T-helper 9 cell (primary cell): ENCODE measurements at places on chromosomes 1 and 21.

DNA sequence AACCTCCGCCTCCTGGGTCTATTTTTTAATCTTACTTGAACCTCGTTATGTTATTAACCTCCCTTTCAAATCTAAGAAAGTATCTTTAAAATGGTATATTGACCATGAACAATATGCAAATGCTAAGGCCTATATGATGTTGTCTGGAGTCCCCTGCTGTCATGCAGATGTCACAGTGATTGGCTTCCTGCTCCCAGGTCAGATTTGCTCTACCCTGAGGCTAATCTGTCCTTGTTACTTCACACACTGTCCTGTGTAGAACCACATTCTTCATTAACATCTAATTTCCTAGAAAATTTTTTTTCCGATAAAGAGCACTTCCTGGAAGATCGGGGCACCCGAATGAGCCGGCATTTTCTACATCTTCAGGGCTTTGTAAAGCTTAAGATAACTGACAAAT is 306.6 kb downstream of the MRPL39 start:
- no peak for DNase-seq

GRCh38 chr21:24759348-24760075 is 847.8 kb downstream of the MRPL39 start:
- no peak for DNase-seq

DNA sequence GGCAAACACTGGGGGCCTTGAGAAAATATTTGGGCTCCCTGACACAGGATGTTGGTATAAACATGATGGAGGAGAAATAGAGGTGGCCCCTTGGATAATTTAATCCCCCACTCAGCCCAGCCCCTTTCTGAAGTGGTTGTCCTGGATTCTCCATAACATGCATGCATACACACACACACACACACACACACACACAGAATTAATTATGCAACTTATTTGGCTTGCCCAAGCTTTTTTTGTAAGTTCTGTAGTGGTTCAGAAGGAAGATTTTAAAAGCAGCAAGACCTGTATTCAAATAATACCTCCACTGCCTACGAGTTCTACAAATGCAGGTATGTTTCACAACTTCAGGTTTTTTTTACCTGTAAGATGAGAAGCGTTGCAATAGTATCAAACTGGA is 15.0 kb downstream of the ATF3 start:
- DNase-seq = no peak

GRCh38 chr21:46226146-46226545 is 2.4 kb downstream of the LSS start:
- DNase-seq = no peak

DNA sequence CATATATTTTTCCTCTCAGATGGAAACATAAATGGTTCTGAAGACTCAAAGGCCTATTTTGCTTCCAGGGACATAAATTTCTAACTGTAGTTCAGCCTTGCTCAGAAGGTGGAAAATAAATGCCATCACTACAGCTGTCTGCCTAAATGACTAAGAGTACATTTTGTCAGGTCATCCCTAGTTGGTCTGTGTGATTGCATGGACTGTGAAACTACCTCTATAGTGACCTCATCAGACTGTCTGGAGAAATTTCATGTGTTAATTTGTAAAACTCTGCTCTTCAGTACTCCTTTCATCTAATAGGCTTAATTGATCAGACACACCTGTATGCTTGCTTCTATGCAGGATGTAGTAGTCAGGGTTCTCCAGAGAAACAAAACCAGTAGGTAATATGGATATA is 886.9 kb downstream of the AMY1C start:
- DNase-seq = no peak

DNA sequence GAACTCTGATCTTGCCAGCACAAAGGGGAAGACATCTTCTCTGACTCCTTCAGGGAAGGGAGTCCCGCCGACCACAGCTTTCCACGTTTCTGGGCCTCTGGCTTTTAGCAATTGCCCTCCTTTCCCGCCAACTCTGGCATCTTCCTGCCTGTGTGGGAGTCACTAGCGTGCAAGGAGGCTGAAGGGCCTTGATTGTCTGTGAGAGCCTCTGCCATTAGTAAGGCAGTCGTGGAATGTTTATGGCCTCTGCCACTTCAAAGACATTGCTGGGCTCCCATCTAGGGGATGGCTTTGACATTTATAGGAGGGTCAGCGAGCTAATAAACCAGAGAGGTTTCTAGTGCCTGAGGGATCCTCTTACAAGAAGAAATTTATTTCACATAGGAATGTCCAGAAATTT is 14.3 kb upstream of the PROK1 start:
- DNase-seq = no peak

GRCh38 chr1:16115468-16115983 is 40.3 kb downstream of the EPHA2 start:
- DNase-seq = no peak

GRCh38 chr1:39632682-39633417 is 6.6 kb downstream of the HEYL start:
- no peak for DNase-seq

DNA sequence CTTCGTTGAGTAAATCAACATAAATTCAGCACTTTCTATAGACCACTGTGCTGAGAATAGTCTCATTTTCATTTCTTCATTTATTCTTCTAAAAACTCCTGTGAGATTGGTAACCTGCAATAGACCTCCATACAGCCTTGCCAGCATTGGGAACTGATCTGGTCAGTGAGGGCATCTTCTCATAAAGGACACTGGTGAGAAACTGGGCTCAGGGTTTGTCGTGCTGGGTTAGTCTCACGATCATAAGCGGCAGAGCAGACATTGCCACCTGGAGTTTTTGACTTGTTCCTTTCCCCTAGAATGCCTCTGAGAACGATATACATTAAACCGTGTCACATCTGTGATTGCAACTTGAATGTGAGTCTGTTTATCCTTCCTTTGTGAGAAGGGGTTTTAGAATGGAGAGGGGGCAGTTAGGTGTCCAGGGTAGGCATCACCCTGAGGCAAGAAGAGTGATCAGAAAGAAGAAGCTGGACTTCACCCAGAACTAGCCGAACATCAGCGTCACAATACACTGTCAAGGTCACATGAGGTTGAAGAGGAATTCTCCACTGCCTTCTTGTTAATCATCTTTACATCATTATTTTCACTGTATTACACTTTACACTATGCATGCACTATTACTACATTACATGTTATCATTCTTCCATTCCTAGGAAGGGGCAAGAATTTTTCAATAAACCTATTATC is 1.4 kb upstream of the TTLL7 start:
- DNase-seq = no peak

DNA sequence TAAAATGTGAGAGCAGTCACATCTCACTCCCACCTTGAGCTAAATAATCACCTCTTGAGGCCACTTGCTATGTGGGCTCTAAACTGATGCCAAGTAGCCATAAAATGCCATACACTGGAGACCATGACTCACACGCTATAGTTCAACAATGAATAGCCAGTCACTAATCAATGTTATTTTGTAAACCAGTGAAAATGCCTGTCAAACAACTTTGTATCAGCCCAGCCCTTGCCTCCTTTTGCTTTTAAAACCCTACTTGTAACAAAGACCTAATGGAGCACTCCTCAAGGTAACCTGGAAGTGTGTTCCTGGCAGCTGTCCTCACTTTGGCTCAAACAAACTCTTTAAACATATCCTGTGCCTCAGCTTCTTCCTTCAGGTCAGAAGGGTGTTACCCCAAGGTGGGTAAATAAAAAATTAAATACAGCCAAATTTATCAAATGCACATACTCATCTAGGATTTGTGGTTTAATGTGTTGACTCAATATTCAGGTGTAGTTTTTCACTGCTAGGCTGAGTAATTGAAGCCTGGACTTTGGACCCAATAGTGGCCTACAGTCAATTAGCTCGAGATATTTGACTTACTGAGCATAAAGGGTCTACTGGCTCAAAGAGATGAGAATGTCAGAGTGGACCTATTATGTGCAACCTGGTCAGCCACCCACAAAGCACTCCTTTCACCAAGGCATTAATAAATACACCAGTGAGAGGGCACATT is 154.3 kb downstream of the COQ8A start:
- no peak for DNase-seq

DNA sequence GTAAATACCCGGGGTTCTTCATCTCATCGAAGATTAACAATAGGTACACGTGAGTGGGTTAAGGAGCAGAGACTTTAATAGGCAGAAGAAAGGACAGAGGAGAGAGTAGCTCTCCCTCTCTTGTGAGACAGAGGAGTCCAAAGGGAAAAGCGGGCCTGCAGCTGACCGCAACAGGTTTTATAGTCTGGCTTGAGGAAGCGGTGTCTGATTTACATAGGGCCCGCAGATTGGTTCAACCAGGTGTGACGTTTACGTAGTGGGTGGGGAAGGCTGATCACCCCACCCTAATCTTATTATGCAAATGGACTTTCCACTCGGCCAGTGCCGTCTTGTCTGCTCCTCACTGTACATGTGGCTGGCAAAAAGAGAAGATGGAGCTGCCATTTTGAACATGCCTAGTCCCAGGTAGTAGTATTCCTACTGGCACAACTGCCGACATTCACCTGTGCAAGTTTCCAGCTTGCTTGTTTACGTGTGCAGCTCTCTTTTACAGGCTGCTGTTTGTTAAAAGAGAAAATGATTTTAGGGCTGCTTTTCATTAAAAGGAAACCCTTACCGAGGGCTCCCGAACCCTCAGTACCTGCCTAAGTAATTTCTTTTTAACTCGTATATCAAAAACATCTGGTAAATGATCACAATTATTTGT is 10.6 kb downstream of the CDC14A start:
- no peak for DNase-seq

GRCh38 chr21:44590311-44590721 is 2.0 kb downstream of the KRTAP10-6 start:
- DNase-seq = no peak

DNA sequence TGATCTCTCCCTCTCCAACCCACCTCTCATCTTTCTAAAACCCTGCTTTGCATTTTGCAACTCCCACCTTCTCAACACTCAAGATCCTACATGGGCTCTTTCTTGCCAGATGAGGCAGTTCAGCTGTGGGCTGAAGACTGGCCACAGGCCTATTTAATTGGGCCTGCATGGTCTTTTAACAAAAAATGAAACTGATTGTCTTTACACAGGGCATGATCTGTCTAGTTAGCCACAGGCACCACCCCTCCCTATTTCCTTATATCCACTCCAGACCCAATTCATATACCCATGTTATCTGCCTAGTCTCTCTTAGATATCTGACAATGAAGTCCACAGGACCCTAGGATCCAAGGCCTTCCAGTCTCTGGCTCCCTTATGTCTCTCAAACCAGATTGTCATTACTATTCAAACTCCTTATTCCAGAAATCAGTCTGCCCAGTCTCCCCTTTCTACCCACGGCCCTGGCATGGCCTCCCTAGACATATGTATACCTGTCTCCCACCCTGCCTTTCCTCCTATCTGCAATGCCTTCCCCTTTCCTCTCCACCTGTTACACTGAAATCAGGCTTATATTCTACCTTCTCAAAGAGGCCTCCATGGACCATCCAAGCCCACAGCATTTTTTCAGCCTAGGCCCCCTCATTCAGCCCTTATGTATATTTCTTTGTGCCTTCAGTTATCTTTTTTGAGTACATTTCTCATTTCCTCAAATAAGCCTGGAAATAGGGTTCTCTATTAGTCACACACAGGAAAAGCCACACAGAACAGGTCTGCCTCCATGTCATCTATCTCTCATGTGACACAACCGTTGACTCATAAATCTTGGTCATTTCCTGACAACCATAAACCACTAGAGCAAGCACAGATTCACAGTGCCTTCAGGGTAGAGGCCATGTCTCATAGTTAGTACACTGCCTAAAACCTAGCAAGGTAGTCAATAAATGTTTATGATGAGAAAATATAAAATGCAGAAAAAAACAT is 39.0 kb downstream of the LPAR3 start:
- peak; percentile 8 for DNase-seq

DNA sequence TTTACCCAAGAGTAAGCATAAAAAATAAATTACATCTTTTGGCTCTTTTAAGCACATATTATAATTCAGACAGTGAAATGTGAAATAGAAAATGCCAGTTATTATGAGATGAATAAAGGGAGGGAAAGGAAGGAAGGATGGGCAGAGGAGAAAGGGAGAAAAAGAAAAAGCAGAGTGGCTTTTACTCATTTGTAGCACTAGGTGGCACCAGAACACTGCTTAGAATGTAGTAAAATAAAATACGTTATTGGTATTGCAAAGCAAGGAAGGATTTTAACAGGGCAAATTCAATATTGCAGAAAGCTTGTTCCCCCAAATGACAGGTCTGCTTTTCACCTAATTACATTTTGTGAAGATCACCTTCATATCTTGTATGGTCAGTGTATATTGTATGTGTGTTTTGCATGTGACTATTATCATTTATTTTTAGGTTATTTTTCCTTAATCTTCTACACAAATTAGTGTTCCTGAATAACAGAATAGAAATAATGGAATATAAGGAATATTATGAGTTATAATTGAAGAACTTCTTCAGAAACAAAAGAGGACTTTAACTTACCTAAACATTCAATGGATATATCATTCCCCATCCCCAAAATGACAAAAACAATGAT is 9.1 kb upstream of the PCNX2 start:
- DNase-seq = no peak

- DNase-seq = no peak
Observed at GRCh38 chr1:1206966-1207531, 657 bp upstream of the TNFRSF18 start.
